Retinal pigment epithelial cell (primary cell): ENCODE measurements at places on chromosomes 6 and 20.

DNA sequence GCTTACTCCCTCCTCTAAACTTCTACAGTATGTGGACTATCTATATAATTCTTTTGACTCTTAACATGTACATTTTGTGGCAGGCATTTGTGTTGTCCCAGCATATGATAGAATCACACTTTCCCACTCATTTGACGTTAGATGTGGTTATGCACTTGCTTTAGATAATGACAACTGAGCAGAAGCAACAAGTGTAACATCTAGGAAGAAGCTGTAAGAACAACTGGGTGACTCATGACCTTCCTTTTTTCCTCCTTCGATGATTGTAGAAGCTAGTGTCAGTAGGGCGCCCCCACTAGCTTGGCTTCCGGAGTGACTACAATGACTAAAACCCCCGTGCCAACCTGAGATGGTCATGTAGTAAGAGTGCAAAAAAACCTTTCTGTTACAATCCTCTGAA lies 74.6 kb upstream of the CEP85L start:
- DNase-seq: no peak

DNA sequence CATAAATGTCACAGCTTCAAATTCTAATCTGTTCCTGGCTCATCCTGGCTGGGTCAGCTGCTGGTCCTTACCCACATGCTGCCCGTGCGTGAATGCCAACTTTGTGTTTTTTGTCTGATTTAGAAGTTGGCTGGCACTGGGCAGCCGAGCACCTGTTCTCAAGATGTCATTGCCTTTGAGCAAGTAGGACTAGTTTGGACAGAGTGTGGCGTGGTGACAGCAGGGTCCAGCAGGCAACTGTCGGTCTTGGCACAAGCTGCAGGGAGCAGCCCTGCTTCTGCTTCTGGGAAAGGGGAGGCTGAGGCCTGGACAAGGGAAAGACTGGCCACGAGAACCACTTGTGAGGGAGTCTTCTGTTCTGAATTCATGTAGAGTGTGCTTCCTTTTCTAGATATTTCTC lies 26.4 kb upstream of the ADRM1 start:
- DNase-seq: no peak

DNA sequence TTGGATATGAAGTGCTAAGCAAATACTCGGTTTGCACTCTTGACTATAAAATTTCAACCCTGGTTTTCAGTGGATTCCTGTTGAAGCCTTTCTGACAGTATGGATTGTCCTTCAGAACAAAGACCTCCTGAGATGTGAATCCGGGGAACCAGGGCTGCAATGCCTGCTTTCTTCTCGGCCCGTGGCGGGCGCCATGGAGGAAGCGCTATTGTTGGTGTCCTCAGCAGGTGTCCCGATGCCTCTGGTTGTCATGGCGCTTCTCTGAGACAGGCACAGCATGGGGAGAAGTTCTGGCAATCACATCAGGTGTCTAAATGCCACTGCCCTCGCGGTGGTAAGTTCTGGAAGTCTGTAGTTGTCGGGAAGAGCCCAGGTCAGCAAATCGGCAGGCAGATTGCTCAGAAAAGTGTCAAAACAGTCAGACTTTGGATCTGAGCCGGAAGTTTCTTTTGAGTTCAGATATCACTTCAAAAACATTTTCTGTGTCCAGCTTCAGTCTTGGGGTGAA lies 188.5 kb downstream of the CDH4 start:
- no peak for DNase-seq

- no peak for DNase-seq
These were observed 67.8 kb upstream of the RALY start for GRCh38 chr20:33925867-33926266.

GRCh38 chr6:112027942-112028674 lies 25.8 kb upstream of the CCN6 start:
- DNase-seq: no peak

DNA sequence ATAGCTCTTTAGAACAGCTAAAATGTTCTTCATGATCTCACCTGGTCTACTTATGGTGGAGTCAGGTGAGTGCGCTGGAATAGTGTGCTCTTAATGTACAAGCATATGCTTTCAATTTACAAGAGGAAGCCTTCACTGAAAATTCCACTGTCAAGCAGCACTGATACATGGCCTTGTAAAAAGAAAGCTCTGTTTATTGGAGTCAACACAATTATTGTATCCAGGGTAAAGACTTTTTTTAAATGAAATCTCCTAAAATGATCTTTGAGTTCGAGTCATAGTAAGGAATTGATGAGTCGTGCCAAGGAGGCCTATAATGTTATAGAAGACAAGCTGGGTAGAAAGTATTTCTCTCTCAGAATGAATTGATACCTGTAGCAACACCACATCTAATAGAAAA lies 41.6 kb upstream of the CARMIL1 start:
- DNase-seq: no peak

GRCh38 chr20:415820-416322 lies 7.8 kb downstream of the RBCK1 start:
- DNase-seq: no peak

DNA sequence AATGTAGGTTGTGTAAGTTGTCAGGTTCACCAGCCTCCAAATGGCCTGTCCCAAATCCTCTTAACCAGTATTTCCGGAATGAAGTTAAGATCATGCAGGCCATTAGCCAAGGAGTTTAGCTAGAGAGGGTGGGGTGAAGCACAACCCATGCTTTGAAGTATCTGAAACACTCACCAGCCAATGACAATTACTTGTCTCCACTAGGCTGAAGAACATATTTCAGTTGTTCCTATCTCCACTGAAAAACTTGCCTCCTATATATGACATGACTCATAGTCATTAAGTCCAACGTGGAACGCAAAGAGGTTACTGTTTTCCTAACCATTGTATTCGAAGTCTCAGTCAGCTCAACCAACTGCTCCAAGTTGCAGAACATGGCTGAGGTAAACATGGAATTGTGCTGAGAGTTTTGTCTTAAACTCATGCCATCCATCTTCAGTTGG lies 37.4 kb upstream of the TNFAIP3 start:
- no peak for DNase-seq

DNA sequence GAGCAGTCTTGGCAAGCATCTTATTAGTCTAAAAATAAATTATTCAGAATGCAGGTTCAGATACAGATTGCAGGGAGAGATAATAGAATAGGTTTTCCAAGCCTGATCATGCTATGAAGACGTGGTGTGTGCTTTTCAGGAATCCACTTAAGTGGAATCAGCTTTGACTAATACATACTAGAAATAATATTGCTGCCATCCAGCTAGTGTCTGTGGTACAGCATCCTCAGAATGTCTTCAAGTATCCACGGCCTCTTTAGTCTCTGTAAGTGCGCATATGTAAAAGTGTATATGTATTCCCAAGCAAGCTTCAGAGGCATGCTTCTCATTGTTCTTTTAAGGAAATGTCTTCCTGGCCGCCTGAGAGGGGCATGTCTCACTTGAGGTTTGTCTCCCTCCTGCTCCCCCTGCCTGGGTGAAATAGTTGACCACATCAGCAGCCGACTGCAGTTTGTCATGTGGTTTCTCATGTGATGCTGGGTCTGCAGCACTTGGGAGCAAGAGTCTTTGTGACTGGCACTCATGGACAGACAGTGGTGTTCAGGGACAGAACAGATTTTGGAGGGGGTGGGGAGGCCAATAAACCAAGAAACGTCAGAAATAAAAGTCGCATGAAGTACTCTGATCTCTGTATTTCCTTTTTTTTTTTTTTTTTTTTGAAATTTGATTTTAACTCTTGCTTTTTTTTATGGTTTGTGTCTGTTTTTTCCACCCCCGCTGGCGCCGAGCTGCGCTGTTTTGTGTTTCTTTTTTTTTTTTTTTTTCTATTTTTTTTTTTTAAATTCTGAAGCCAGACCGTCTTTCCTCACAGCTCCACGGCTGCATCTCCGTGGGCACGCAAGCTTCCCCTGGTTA lies 150.8 kb downstream of the PRL start:
- peak; percentile 63 for DNase-seq

DNA sequence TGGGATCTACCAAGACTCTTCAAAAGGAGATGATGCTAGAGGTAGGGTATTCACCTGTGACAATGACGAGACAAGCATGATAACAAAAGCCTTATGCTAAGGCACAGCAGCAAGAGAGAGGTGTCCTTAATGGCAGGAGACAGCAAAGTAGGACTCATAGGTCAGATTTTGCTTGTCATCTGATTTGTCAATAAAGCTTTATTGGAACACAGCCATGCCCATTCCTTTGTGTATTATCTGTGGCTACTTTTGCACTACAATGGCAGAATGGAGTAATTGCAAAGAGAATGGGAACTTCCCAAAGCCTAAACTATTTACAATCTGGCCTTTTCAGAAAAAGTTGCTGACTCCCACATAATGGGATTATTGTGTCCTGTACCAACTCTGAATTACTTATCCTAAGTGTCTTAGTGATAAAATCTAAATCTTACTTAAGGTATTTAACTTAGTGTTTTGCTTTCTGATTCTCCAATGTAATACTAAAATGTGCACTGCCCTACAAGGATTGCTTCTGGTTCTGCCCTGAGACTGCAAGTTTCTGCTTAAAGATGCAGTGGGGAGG lies 221.6 kb downstream of the CDC5L start:
- peak; percentile 13 for DNase-seq

DNA sequence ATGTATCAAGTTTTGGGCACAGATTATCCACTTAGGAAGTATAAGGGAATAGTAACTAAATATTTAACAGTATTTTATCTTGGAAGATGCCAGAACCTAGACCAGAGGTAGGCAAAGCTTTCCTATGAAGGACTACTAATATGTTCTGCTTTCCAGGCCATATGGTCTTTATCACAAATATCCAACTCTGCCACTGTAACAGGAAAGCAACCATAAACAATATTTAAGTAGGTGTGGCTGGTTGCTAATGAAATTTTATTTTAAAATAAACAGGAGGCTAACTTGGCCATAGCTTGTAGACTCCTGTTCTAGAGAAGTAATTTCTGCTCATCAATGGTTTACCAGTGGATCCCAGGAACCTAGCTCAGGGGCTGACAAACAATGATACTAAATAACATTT lies 39.4 kb downstream of the NOL7 start:
- DNase-seq: no peak

GRCh38 chr6:7152462-7152861 lies 44.7 kb downstream of the RREB1 start:
- DNase-seq: no peak

DNA sequence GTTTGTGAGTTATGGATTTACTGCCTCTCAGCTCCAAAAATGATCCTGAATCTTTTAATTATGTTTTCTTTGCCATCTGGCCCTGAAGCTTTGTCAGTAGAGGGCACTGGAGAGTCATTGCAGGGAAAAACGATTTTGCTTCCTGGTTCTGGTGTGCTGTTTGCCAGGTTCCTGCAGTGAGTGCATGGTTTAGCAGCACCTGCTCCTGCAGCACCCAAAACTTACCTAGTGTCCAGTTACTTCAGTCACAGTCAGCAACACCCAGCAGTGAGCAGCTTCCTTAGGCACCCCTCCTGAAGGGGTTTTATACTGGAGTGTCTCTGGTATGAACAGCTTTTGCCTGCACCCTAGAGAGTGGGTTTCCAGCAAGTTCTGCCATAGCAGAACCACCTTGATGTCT lies 6.0 kb upstream of the TRIM26 start:
- no peak for DNase-seq

DNA sequence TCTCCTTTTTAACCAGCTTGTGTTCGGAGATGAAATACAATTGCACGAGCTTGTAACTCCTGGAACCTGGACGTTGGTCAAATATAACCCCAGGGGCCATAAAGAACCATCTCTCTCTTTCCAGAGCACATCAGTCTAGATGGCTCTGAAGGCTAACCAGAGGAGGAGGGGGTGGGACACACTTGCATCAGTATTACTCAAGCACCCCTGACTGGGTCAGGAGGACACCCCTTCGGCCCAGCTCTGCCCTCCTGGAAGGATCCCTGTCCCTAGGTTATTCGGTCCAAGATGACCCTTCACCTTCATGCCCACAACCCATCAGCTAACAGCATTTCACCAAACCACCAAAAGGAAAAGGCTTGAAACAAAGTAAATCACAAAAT lies 67.1 kb downstream of the FYN start:
- DNase-seq: no peak

DNA sequence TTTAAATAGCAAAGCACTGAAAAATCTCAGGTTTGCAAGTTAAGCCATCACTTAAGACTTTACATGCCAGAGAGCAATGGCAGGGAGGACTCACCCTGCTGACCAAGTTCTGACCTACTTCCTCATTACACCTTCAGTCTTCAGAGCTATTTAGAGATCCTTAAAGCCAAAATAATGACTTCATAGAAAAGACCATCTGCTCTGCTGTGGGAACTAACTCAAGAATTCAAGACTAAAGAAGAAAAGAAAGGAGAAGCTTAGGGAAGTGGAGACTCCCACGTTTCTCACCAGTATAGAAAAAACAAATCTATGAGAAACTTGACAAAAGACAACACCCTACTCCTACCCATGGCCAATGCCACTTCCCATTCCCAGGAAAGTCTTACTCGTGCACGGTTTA lies 28.6 kb downstream of the XPO5 start:
- DNase-seq: no peak

- DNase-seq: no peak
These were observed 106.7 kb upstream of the DTNBP1 start for GRCh38 chr6:15769511-15770018.

- DNase-seq: no peak
These were observed 2.0 kb downstream of the MSH5 start for GRCh38 chr6:31741815-31742214.

- peak; percentile 7 for DNase-seq
These were observed 70.9 kb downstream of the ATG5 start for GRCh38 chr6:106254636-106255035.

- no peak for DNase-seq
These were observed 450.9 kb downstream of the GJA1 start for GRCh38 chr6:121886223-121886830.
